ENCODE measurements at places on chromosomes 4 and X. TPM values are rescaled to one million over a fixed set of nuclear protein-coding genes. Genes with fewer than 3 reads are reported as not detected.

DNA sequence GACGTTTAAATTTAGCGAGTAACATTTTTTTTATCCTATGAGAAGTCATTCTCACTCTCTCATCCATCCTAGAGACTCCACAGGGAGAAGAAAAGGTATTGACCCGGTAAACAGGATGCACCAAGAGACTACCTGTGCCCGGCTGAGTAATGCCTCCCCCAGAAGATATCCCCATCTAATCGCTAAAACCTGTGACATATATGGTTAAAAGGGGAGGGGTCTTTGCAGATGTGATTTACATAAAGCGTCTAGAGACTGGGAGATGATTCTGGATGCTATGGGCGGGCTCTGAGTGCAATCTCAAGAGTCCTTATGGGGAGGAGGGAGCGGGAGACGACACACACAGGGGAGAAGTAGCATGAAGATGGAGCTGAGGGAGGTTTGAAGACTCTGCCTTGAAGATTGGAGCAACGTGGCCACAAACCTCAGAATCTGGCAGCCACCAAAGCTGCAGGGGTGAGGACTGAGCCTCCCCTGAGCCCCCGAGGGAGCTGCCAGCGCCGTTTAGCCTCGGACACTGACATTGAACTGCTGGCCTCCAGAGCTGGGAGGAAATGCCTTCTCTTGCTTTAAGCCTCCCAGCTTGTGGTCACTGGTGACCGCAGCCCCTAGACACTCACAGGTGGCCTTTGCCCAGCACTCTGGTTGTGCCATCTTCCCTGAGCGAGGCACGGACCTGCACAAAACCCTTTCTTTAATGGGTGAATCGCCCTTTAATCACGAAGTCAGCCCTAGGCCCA lies 11.2 kb downstream of the ABLIM2 start:
- ATAC-seq = no peak

DNA sequence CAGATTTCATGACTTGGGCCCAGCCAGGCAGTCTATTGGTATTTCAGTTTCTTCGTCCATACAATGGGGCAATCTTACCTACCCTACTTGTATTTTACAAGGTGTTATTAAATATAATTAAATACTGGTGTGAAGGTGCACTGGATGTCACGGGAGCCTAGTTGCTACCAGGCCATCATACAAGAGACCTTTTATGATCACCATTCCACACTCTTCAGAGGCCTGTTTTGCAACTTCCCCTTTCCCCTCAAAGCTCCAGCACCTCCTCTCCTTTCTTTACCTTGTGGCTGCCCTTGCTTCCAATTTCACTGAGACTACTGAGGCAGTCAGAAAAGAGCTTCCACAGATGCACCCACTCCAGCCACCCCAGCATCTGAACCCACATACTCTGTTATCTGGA lies 93.8 kb upstream of the HELT start:
- ATAC-seq = no peak

GRCh38 chr4:77911842-77912450 lies 49.3 kb downstream of the MRPL1 start:
- ATAC-seq = no peak

GRCh38 chr4:124318292-124318691 lies 394.2 kb downstream of the ANKRD50 start:
- ATAC-seq = no peak

DNA sequence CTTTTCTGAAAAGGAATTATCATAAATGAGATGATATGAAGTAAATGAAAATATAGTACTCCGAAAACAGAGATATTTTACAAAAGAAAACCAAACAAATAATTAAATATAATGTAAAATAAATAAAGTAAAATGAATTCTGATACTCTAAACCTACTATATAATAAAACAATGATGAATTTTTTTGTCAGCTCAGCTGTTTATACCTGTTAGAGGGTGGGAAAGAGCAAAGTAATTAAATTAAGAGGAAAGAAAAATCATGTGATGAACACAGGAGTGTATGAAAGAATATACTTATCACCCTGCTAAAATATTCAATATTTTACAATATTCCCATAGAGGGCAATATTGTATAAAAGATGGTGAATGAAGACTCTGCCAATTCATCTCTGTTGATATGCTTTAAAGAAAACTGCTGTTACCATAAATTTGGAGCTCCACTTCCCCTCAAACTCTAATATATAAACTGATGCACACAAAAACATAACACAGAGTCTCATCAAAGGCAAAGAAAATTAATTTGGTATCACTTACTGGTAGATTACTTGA lies 6.5 kb upstream of the NDST4 start:
- ATAC-seq = no peak

Gene SMIM43
- total RNA-seq = not detected

Gene DMRTC1
- 0.23 TPM for total RNA-seq
